Suppressor macrophage (primary cell): ENCODE measurements at places on chromosomes 4 and X.

DNA sequence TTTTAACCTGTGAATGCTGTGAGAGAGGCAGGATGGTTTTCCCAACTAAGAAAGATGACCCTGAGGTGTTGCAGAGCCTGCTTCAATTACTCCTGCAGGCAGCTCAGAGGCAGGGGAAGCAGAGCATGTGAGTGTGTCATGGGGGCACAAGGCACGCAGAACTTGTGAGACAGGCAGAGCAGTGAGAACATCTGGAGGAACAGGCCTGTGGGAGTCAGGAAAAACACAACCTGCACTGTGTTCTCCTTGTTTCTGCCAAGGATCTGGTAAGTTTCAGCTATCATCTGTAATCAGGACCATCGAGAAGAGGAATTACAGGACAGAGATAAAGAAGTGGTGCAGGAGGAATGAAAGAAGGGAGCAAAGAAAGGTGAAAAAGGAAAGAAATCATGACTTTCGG lies 741.8 kb upstream of the INTU start:
- no peak for DNase-seq

- no peak for DNase-seq
Measured at GRCh38 chr4:153465140-153465539, 1.0 kb upstream of the TMEM131L start.

DNA sequence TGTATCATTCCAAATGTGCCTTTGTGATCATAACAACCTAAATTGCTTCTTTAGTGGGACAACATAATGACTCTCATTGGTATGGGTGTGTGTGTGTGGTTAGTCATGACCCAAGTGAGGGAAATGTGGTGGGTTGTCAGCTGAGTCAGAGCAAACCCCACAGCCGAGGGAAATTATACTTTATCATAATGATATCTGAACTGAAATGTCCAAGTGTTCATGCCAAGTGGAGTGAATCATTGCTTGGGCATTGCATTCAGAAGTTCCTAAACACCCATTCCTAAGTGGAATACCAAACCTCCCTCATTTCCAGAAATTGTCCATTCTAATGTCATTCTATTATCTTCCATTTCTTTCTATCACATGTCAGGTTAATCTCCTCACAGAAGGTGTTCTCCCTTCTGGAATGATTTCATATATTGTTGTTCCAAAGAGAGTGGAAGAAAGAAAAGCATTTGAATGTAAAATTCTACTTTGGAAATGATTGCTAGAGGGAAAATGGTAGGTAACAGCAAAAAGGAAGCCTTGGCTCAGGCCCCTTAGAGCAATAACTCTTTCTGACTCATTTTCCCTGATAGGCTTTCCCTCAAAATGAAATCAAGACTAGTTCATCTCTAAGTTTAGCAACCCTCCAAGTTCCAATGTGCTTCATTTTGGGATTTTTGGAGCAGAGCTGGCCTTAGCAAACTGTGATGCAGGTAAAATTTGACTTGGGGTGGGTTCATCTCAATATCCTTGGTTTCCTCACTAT lies 230.7 kb upstream of the KCNIP4 start:
- DNase-seq, result no peak

DNA sequence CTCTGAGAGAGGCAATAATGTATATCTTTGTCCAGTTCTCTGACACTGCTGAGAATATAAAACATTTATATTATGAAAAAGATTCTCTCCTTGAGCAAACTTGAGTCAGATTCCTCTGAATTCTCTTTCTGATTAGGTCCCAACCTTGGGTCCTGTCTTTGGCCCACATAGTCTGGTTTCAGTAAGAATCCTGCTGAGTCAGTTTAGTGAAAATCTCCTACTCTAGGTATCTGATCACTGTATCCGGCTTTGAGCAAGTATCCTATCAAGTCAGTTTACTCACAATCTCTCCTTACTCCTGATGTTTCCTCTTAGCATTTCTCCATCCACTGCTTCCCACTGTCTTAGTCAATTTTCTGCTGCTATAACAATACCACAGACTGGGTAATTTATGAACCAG lies 253.9 kb downstream of the OPHN1 start:
- no peak for DNase-seq

DNA sequence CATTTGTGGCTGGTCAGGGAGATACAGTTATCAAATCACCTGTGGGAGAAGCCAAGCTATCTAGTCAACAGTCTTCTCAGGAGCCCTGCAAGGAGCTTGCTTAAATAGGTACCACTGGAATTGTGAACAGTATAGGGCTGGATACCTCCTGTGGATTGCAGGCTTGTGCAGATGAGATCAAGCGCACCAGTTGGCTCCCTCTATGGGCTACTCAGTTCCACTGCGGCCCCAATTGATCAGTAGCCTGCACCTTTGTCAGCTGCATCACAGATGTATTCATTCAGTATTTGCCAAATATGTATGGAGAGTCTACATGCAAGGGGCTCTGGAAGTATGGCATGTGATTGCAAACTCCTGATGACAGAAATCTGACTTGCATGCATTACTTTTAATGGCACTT lies 28.6 kb downstream of the TEX13A start:
- no peak for DNase-seq

GRCh38 chrX:153448556-153449367 lies 2.9 kb upstream of the TREX2 start:
- no peak for DNase-seq

GRCh38 chr4:176300565-176300964 lies 19.2 kb upstream of the SPCS3 start:
- DNase-seq, result no peak

DNA sequence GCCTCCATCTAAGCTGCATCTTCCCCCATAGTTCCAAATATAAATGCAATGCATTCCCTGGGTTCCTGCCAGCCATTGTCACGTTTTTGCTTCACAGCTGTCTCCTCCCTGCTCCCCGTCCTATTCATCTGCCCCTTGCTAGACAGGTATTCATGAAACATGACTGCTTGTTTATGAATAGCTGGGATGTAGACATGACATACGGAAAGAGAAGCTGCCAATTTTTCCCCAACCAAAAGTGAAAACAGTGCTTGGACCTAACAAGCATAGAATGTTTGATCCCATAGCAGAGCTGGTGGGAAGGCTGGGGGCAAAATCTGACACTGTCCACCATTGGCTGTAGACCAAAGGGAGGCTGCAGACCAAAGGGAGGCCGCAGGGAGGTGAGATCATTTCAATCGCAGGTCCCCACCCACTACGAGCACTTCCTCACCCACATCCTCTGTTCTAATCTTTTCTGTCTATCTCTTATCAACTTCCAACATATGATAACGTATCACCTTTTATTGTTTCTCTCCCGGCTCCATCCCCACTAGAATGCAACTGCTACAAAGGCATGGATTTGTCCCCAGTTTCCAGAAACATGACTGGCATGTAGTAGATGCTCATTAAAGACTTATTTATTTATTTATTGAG lies 8.5 kb upstream of the GYG2 start:
- no peak for DNase-seq

- DNase-seq, result no peak
Measured at GRCh38 chrX:130848763-130849162, 54.2 kb downstream of the ENOX2 start.

- no peak for DNase-seq
Measured at GRCh38 chrX:156000361-156000926, 2.9 kb downstream of the IL9R start.

DNA sequence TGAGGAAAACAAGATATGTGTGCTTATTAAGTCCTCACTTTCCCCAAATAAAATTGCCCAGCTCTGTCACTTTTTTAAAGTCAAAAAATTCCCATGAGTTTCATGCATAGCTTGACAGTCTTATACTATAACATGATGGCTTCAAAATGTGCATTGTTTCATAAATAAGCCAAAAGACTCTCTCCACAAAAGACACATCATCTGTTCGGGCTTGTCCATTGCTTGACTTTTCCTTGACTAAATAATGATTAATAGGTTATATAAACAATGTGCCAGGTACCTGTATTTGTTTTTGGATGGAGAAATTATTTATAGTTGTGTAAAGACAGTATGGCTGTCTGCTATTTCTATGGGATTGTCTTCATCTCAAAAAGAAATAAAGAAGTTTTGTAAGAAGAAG lies 329.2 kb upstream of the KLF3 start:
- no peak for DNase-seq

DNA sequence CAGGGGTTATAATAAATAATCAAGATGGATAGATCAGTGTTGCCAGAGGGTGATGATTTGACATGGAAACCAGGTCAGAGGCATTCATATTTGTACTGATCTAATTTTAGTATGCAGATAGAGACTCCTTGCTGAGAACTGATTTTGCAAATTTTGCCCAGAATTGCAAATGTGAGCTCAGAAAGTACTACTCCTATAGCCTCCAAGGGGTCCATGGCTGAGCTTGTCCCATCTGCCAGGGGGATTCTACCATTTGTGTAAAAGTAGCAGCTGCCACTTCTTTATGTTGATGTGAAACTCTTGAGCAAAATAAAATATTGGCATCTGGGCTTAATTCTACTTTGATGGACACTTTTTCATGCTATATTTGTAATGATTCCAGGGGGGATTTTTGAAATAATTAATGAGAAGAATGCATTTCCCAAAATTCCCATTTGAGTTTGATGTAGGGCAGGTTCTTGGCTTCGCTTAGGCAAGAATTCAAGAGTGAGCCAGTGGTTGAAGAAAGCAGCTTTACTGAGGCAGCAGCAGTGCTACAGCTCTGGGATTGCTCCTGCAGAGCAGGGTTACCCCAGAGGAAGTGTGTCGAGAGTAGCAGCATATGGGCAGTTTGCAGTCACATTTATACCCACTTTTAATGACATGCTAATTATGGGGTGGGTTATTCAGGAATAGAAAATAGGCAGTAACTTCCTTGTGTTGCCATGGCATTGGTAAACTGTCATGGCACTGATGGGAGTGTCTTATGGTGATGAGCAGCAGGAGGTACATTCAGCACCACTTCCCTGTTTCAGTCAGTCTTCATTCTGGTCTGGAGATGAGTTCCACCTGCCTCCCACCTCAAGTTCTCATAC lies 38.7 kb upstream of the DCLK2 start:
- DNase-seq, result no peak

GRCh38 chr4:98653890-98654867 lies 4.2 kb downstream of the TSPAN5 start:
- no peak for DNase-seq

GRCh38 chr4:148222991-148223660 lies 219.1 kb downstream of the NR3C2 start:
- no peak for DNase-seq

DNA sequence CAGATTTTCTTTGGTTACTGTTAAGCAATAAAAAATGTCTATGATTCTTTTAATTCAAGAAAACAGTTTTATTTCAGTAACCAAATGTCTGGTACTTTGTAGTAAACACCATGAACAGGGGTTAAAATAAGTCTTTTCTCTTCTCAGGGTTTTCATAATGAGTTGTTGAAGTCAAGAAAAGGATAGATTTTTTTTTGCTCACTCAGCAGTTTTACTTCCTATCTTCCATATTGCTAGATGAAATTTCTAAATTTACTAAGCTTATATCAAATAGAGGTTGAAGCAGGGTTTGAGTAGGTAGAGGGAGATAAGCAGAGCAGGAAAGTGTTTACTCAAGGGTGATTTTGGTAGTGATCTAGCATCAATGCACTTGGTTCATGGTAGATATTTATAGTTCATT lies 1031.3 kb downstream of the C4orf33 start:
- DNase-seq, result no peak

GRCh38 chr4:163666332-163666873 lies 171.9 kb downstream of the TMA16 start:
- peak; percentile 81 for DNase-seq

DNA sequence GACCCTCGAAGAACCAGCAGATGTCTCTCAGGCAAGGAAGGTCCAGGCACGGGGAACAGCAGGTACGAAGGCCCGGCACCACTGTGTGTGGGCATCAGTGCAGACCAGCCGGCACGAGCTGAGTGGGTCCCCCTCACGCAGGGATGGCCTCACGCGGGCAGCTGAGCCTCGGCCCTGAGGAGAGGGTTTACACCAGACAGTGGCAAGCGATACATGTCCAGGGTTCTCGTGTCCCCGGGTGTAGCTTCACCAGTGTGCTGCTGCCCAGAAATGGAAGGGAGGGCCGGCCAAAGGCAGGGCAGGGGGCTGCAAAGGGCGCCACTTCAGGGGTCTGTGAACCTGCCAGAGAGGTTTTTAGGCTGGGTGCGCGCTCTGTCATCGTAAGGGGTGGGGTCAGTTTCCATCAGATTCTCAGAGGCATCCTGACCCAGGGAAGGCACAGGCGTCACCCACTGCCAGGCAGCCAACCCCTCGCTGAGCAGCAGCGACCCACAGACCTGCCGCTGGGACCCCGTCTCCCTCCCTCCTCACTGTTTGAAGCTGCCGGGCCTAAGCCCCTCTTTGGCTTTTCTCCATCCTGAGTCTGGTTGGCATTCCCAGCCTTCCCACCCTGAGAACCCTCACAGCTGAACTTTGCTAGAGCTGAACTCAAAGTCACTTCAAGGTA lies 107.0 kb downstream of the CPZ start:
- no peak for DNase-seq

DNA sequence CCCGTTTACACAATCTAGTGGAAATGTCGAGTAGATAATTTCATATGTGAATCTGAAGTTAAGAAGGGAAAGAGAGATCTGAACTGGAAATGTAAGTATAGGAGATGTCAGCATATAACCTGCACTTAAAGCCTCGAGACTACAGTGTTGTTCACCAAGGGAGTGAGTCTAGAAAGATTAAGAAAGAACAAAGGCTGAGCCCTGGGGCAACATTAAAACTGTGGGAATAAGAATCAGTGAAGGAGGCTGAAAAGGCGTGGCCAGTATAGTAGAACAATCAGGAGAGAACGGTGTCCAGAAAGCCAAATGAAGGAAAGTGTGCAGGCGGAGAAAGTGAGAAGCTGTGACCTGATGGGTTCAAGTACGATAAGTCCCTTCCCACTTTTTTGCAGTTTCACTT lies 118.8 kb upstream of the TENM3 start:
- no peak for DNase-seq

DNA sequence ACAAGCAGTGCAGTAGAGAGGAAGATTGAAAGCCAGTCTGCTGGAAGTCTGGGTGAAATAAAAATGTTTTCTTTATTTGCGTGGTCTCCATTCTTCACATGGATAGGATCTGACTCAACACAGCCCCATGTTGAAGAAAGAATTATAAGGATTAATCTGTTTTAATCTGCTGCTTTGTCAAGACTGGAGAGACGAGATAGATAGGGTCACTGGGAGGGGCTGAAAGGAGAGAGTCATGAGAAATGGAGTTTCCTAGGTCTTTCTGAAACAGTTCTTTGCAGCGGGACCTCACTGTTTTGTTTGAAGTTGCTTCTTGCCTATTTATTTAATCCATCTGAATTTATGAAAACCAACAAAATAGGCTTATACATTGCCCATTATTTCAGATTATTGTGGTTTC lies 32.4 kb upstream of the RHOH start:
- no peak for DNase-seq

DNA sequence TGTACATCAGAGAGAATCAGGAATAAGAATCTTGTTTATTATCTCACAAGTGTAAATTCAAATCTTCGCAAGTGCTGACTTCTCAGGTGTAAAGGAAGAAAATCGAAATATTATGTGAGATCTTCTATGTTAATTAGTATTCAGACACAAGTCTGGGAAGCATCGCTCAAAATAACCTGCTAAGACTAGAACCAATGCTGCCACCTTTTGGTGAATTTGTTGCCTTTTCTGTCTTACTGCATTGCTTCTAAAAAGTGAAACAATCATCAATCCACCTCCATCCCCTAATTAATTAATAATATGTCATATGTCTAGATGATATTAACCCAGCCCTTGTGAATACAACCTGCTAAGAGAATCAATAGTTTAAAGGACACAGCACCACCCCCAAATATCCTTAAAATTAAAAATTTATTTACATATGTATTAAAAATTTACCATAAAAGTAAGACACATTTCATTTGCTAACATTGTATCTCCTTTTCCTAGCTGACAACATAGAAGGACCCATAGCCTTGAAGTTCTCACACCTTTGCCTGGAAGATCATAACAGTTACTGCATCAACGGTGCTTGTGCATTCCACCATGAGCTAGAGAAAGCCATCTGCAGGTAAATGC lies 3.5 kb downstream of the EPGN start:
- peak; percentile 78 for DNase-seq
